ENCODE measurements at places on chromosomes 13 and 19. TPM values are rescaled to one million over a fixed set of nuclear protein-coding genes. Genes with fewer than 3 reads are reported as not detected.

Gene SIGLEC8
- not detected for polyA plus RNA-seq

Gene ITGBL1
- not detected for polyA plus RNA-seq

Gene ZNF43
- polyA plus RNA-seq: 29.3 TPM

- DNase-seq: no peak
Observed at GRCh38 chr19:16377521-16377920, 52.9 kb downstream of the KLF2 start.

DNA sequence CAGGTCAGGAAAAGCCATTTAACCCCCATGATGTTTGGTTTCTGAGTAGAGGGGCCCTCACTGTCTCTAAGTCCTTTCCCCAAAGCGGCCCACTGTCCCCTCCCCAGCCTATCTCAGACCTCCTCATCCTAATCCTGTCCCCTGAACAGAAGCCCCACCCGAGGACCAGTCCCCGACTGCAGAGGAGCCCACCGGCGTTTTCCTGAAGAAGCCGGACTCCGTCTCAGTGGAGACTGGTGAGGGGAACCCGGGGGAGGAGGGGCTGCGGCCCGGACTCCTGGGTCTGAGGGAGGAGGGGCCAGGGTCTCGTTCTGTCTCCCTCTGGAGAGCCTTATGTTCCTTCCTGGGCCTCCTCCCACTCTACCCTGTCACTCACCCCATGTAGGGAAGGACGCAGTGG is 2.9 kb downstream of the MYBPC2 start:
- no peak for DNase-seq

- DNase-seq: peak; percentile 15
Observed at GRCh38 chr19:42075364-42075615, 676 bp upstream of the ZNF574 start.

DNA sequence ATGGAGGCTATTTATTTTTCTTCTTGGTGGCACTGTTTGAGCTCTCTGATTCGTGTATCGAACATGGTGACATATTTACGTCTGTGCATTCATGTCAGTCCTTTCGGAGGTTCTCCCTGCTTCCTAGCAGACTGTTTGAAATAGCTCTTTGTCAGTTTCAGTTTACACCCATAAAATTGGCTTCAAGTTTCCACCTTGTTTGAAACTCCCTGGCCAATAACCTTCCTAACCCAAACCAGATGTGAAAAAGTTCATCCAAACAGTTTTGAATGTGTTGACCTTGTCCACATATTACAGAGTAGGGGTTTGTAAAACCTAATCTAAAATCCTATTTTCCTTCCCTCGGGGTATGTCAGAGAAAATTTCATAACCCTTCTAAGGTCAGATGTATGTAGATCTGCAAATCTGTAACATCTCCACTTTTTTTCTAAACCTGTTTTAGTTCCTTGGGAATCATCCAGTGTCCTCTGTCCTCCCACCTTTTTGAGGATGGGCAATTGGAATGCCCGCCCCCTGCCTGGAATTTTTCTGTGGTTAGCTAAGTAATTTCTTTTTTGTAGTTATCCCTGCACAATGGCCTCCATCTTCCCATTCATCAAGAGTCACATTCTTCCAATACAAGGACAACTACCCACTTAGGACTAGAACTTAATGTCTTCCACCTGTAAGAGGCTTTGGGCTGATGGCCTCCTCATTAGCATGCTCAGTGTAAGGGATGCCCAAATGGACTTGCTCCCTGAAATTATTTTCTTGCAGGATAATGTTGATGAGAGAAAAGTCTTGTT is 499.8 kb downstream of the GPC6 start:
- DNase-seq: no peak
